NCI-H1105 treated with DMSO at 0.1 percent for 48 hours (cell line): ENCODE measurements at places on chromosomes 7 and 10.

DNA sequence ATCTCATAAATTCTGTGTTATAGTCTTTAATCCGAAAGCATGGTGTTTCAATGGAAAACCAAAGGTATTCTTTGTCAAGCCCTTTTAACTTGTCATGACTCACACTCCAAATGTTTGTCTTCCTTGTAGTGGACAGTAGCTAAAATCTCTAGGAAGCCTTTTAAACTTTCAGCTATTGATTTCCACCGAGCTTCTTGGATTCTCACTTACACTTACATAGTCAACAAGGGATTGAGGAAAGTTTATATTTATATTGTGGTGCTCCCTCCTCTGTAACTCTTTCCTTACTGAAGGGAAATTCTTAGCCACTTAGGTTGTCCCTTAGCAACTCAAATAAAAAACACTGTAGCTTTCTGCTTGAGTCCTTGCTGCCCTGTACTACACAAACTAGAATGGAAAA is 31.2 kb upstream of the GPR37 start:
- DNase-seq, result no peak

DNA sequence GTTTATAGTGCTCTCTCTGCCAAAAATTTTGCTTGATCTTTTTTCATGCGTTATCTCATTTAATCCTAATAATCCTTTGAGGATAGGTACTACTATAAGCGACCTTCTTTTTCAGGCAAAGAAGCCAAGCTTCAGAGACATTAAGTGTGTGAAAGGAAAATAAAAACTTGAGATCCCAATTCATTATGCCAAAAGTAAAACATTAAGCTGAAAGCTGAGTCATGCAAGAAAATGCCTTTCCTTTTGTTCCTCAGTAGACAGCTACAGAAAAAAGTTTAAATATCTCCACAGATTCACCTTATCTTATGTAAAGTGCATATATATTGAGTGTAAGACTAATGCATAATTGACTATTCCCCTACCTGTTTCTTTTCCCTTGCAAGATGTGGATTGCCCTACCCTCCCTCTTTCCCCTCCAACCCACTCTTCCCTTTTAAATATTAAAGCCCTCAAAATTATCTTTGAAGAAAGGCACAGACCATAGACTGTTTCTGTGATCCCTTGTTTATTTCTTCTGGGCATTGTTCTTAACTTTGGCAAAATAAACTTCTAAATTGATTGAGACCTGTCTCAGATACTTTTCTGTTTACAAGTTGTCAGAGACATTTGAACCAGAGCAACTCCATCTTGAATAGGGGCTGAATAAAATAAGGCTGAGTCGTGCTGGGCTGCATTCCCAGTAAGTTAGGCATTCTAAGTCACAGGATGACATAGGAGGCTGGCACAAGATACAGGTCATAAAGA is 1139.9 kb upstream of the LRRN3 start:
- no peak for DNase-seq

- DNase-seq, result no peak
Measured at GRCh38 chr7:129843365-129843898, 109.3 kb downstream of the UBE2H start.

DNA sequence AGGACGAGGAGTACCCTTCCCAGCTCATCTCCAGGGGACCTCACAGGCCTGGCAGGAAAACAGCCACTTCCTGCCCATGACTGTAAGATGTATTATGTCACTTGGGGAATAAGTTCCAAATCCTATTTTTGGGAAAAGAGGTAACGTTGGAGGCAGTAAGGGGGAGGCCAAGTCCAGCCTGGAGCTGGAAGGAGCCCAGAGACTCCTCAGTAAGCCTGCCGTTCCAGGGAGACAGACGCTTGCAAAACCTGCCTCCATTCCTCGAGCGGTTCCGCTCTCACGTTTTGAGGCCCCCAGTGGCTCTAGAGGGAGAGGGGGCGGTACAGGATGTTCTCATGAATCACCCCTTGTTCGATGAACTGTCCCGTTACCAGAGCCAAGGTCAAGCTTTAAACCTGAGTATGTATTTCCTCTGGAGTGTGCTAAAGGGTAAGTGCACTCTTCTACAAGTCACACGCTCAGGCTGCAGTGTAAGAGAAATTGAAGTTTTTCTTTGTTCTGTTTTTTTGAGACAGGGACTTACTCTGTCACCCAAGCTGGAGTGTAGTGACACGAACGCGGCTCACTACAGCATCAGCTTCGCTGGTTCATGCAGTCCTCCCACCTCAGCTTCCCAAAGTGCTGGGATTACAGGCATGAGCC is 45.5 kb upstream of the CYTH3 start:
- DNase-seq, result no peak

- no peak for DNase-seq
Measured at GRCh38 chr7:98992076-98992475, 113.7 kb downstream of the TRRAP start.

GRCh38 chr7:155373359-155374273 is 75.9 kb downstream of the INSIG1 start:
- no peak for DNase-seq

- DNase-seq, result peak; percentile 64
Measured at GRCh38 chr7:103573479-103574058, 127.6 kb upstream of the SLC26A5 start.

DNA sequence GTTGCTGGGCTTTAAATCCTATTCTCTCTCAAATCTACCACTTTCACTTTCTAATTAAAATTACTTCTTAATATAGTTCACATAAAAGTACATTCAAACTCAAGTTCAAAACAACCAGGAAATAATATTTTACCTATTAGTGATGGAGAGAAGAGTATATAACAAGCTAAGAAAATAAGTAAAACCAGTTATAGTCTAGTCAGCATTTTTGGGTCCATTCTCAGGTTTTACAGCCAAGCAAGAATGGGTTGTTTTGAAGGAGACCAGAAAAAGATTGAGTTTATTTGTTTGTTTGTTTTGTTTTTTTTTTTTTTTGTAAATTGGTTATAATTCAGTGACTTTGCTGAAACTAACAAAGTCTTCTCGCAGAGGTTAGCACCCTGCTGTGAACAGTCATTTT is 106.3 kb upstream of the PTPRZ1 start:
- no peak for DNase-seq

GRCh38 chr7:43650457-43651052 is 67.6 kb downstream of the STK17A start:
- DNase-seq, result no peak

- DNase-seq, result peak; percentile 14
Measured at GRCh38 chr10:63977329-63977923, 456.2 kb downstream of the REEP3 start.

- DNase-seq, result no peak
Measured at GRCh38 chr7:106393564-106394251, 108.9 kb upstream of the NAMPT start.

GRCh38 chr7:73397521-73398281 is 35.9 kb upstream of the FZD9 start:
- DNase-seq, result no peak

DNA sequence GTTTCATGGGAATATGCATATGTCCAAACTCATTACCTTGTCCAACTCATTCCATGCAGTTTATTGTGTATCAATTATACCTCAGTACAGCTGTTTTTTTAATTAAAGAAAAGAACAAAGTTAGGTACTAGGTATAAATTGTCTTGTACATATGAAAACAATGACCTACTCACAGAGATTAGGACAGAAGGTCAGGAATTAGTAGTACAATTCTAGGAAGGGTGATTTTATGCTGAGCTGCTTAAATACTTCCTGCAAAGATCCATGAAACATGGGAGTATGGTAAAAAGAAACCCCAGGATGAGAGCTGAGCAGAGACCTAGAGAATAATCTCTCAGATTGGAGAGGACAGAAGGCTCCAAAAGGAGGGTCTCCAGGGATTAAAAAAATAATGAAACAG is 13.8 kb upstream of the KDM7A start:
- no peak for DNase-seq

GRCh38 chr7:84841809-84842208 is 345.0 kb downstream of the SEMA3D start:
- no peak for DNase-seq

- no peak for DNase-seq
Measured at GRCh38 chr7:134481167-134481566, 22.3 kb upstream of the AKR1B1 start.
